Neural crest cell (in vitro differentiated cells): ENCODE measurements at places on chromosomes 13 and 19. TPM values are rescaled to one million over a fixed set of nuclear protein-coding genes. Genes with fewer than 3 reads are reported as not detected.

DNA sequence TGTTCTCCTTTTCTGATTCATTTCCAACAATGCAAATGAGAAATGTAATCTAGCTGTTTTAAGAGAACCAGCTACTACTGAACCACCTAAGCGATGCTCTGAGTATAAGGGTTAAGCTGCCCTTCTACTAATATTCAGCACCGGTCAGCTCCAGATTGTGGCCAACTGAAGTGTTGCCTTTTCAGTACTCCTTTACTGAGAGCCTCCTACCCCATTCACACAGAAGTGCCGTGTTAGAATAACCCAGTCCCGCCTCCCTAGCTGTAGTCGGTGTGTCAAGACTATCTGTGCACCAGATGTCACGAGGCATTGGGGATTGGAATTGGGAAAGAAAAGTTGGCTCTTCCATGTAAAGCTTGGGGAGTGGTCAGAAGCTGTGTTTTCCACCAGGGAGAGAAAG lies 45.4 kb downstream of the FAM124A start:
- DNase-seq = no peak
- peaks cover 10% of the 10 kb centered on the region for H3K4me1 ChIP-seq
- no peaks in the 10 kb centered on the region for H3K27me3 ChIP-seq

DNA sequence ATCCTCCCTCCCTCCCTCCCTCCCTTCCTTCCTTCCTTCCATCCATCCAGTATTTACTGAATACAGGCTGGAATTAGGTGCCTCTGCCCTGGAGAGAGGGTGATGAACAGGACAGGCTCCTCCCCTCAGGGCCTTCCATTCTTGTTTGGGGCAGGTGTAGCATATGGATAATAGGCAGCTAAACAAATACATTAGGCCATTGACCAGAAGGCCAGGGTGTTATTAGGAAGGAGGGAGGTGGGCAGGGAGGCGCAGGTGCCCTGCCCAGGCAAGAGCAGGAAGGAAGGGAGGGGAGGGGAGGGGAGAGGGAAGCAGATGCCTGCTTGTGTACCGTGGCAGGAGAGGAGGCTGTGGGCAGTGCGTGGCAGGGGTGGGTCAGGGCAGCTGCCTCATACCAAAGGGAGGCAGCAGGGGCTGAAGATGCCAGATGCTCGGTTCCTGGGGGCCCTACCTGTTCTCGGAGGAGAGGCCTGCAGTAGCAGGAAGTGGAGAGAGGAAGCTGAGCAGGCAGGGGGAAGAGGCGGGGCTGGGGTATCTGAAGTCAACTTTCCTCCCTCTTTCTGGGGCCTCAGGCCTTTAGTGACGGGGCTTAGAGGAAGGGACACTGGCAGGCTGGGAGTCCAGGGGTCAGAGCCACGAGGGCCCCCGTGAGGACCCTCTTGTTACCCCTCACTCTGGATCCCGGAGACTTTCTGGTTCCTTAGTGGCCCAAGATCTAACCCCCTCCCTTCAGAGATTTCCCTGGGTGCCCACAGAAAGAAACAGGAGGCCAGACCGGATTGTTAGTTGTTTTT lies at the start of gene RINL:
Gene RINL (minus strand): TSS at position 495 of the 794 bp plus-strand sequence. CDS start 1,533 bp downstream, outside the sequence.
- no peak for DNase-seq
- no peaks in the 10 kb centered on the region for H3K27me3 ChIP-seq
- no peaks in the 10 kb centered on the region for H3K36me3 ChIP-seq

- H3K27me3 ChIP-seq = no peaks in the 10 kb centered on the region
- no peaks in the 10 kb centered on the region for H3K4me1 ChIP-seq
- no peak overlapping the region for H3K27ac ChIP-seq
- H3K36me3 ChIP-seq = no peaks in the 10 kb centered on the region
- H3K4me3 ChIP-seq = no peak overlapping the region
These were observed 2596.2 kb downstream of the PCDH9 start for GRCh38 chr13:64633948-64634347.

DNA sequence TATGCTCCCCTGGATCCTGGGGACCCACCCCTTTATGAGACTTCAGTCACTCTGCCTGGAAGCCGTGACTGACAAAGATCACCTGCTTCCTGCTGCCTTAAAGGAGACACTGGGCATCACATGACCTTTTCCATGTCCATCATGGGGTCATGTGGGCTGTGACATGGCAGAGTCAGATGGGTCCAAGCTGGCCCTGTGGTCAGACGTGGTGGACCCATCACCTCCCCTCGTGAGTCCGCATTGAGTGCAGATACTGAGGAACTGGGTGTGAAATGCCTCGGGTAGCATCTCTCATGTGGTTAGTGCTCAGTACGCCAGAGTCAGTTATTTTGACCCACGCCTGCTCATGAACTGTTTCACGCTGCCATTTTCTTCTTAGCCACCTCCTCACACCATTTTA lies 27.1 kb downstream of the NKPD1 start:
- H3K4me1 ChIP-seq = peaks cover 28% of the 10 kb centered on the region
- H3K4me3 ChIP-seq = no peak overlapping the region
- H3K36me3 ChIP-seq = peaks cover 2% of the 10 kb centered on the region
- no peak for DNase-seq

DNA sequence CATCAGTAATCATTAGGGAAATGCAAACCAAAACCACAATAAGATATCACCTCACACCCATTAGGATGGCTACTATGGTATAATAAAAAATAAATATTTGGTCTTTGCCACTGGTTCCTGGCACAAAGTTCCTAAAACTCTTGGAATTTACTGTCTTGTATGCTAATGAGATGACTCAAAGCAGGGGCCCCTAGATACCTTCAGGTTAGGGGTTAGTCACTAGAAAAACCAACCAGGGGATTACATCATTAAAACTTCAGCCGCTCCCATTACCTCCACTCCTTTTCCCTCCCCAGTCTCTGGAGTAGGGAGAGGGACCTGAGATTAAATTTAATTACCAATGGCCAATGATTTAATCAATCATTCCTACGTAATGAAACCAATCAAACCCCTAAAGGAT lies 49.6 kb downstream of the THSD1 start:
- no peak for DNase-seq
- H3K4me3 ChIP-seq = no peak overlapping the region
- H3K36me3 ChIP-seq = no peaks in the 10 kb centered on the region
- H3K27me3 ChIP-seq = no peaks in the 10 kb centered on the region

GRCh38 chr19:18683958-18684641 lies 620 bp downstream of the CRTC1 start:
- no peaks in the 10 kb centered on the region for H3K36me3 ChIP-seq
- peak overlapping the region; percentile 73 for H3K4me3 ChIP-seq
- DNase-seq = no peak
- H3K27ac ChIP-seq = no peak overlapping the region

DNA sequence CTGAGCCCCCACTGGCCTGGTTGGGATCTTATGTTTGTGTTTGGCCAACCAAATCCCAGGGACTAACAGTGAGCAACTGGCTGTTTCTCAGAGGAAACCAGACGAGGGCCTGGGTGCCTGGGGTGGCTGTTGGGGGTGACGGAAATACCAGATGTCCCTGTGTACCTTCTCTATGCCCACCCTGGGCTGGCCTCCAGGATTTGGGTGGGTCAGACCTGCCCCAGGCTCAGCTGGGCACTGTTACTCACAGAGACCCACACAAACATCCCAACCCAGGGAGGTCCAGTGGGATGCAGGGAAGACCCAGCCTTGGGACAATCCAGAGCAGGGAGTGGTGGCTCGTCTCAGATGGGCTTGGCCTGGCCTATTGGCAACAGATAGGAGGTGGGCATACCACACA lies 8.8 kb downstream of the ZSCAN22 start:
- H3K4me3 ChIP-seq = no peak overlapping the region
- H3K4me1 ChIP-seq = no peaks in the 10 kb centered on the region
- H3K27me3 ChIP-seq = no peaks in the 10 kb centered on the region
- H3K27ac ChIP-seq = no peak overlapping the region

DNA sequence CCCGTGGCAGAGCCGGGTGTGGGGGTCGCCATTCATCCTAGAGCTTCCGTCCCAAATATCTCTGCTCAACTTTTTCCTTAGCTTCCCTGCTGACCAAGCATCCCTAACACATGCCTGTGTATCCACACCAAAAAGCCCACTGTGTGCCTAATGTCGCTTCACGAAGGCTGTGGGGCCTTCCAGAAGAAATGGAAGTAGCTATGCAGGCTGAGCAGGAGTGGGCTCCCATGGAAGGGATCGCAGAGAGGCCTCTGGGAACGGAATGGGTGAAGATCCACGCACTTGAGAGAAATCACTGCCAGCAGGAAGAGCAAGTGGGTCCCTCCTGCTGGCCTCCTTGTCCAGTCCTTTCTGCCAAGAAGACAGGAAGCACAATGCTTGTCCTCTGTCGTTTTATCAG lies 136.0 kb downstream of the SOX1 start:
- peak overlapping the region; percentile 93 for H3K27ac ChIP-seq
- H3K4me1 ChIP-seq = peaks cover 57% of the 10 kb centered on the region
- H3K36me3 ChIP-seq = no peaks in the 10 kb centered on the region
- peaks cover 30% of the 10 kb centered on the region for H3K27me3 ChIP-seq
- no peak for DNase-seq

DNA sequence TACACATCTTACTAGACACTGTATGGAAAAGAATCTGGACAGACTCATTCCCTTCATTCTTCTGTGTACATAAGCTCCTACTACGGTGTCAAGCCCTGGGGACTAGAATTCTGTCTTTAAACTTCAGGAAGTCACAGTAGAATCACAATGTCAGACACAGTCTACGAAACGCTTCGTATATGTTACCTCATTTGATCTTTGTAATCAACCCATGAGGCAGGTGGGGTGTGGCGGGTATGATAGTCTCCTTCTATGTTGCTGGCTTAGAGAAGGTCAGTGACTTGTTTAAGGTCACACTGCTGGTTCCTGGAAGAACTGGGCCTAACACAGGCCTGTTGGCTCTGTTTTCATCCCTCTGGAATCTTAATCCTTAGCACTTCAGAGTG lies 32.2 kb upstream of the TPT1 start:
- peak overlapping the region; percentile 23 for H3K4me3 ChIP-seq
- H3K27me3 ChIP-seq = no peaks in the 10 kb centered on the region
- peaks cover 14% of the 10 kb centered on the region for H3K36me3 ChIP-seq
- peaks cover 42% of the 10 kb centered on the region for H3K4me1 ChIP-seq

DNA sequence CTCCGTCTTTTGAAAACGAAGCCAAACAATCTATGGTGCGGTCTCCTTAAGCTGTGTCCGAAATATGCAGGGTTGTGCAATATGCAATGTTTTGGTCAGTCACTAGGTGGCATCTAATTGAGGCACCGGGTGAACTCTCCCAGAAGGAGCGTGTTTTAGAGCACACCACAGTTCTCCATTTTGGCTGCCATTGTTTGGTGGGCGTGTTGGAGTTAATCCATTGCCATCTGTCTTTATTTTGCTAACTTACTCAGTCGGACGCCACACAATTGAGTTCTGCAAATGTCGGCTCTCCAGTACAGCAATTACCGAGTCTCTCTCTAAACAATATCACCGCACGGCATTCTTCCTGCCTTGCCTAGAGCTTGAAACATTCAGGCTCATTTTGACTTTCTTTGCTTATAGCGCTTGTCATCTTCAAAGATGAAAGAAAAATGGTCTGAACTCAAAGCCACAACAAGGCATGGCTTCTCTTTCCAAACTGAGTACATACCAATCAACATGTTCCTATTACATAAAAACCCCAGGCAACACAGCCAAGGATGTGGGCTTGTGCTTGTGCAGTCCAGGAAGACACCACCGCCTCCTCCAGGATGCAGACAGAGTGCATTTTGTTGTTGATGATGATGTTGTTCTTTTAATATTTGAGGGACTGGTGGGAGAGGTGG lies 182.0 kb upstream of the SERP2 start:
- no peak overlapping the region for H3K4me3 ChIP-seq
- H3K27ac ChIP-seq = peak overlapping the region; percentile 53
- peaks cover 2% of the 10 kb centered on the region for H3K36me3 ChIP-seq
- no peaks in the 10 kb centered on the region for H3K27me3 ChIP-seq

DNA sequence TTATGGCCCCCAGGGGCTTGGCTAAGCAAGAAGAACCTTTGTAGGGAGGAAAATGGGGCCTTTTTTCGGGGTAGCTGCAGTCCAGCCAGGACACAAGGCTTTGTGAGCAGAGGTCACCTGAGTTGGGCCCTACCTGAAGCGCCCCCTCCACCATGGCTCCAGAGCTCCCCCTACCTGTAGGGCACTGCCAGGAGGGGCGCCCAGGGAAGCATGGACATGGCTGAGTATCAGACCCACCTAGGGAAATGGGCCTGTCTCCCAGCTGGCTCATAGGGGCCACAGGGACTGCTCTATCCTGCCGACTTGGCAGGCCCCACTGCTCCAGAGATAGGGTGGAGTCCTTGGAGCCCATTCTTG lies 9.0 kb upstream of the CEBPA start:
- no peak overlapping the region for H3K4me3 ChIP-seq
- no peaks in the 10 kb centered on the region for H3K36me3 ChIP-seq
- no peaks in the 10 kb centered on the region for H3K4me1 ChIP-seq
- peaks cover 19% of the 10 kb centered on the region for H3K27me3 ChIP-seq
- DNase-seq = no peak

DNA sequence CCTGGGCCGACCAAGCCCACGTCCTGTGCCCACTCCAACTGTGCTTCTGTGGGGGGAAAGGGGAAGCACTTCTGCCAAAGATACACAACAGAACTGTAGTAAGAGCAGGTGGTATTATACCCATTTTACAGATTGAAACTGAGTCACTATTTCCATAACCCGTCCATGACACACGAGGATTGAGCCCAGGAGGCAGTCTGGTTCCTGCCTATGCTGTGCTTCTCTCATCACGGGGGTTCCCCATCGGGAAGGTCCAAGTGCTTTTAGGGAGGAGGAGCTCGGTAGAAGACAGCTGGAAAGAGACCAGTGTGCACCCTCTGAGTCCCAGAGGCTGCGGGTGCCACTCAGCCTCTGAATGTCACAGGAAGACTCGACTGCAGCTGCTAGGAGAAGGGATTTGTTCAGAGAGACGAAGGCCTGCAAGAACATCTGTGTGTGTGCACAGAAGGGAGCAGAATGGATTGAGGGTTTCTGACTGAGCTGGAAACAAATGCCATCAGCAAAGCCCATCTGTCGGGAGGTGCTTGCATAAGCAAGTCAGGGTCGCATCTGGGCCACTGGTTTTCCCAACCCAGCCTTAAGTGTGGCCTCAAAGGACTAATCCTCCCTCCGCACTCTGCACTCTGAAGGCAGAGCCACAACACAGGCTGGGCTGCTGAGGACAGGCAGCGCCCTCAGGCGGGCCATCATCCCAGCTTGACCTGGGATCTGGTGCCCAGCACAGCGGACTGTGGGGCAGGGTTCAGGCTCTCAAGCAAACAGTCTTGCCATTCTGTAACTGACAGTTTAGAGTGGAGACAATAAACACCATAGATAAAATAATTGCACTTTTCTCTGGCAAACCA lies 150.0 kb downstream of the DPF1 start:
- DNase-seq = peak; percentile 22
- no peaks in the 10 kb centered on the region for H3K27me3 ChIP-seq
- peaks cover 29% of the 10 kb centered on the region for H3K4me1 ChIP-seq
- H3K27ac ChIP-seq = peak overlapping the region; percentile 84
- H3K36me3 ChIP-seq = peaks cover 4% of the 10 kb centered on the region

DNA sequence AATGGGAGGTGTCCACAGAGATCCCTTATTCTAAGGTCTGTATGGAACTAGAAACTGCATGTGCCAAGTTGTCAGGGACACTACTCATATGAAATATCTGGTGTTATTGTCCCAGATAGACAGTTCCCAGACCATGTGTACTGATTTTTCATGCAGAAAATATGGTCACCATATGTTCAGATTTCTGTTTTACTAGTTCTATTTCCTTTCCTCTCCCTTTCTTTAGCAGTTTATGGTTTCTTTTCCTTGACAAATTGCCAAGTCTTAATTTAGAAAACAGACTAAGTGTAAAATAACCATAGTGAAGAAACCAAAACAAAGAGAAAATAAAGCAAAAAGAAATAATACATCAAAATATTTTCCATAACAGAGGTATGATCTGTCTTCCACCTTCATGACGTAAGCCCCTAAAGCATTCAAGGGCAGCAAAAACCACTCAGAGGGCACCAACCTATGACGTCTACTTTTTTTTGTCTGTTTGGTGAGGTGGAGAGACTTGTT lies 248.5 kb downstream of the KCTD12 start:
- no peak overlapping the region for H3K27ac ChIP-seq
- no peaks in the 10 kb centered on the region for H3K27me3 ChIP-seq
- DNase-seq = no peak

MYPOP gene
- 9.1 and 9.6 TPM in 2 replicates for total RNA-seq

PABPC3 gene
- 0.14 TPM in 2 replicates for total RNA-seq

NLRP11 gene
- total RNA-seq = not detected in 2 replicates

CDX2 gene
- 1.3 and 2.4 TPM in 2 replicates for total RNA-seq

KDM4B gene
- 43.3 and 45.4 TPM in 2 replicates for total RNA-seq
